ENCODE measurements at places on chromosomes 4 and X.
A peak's percentile ranks its signal among the peaks of the same experiment; 100 is the strongest.

DNA sequence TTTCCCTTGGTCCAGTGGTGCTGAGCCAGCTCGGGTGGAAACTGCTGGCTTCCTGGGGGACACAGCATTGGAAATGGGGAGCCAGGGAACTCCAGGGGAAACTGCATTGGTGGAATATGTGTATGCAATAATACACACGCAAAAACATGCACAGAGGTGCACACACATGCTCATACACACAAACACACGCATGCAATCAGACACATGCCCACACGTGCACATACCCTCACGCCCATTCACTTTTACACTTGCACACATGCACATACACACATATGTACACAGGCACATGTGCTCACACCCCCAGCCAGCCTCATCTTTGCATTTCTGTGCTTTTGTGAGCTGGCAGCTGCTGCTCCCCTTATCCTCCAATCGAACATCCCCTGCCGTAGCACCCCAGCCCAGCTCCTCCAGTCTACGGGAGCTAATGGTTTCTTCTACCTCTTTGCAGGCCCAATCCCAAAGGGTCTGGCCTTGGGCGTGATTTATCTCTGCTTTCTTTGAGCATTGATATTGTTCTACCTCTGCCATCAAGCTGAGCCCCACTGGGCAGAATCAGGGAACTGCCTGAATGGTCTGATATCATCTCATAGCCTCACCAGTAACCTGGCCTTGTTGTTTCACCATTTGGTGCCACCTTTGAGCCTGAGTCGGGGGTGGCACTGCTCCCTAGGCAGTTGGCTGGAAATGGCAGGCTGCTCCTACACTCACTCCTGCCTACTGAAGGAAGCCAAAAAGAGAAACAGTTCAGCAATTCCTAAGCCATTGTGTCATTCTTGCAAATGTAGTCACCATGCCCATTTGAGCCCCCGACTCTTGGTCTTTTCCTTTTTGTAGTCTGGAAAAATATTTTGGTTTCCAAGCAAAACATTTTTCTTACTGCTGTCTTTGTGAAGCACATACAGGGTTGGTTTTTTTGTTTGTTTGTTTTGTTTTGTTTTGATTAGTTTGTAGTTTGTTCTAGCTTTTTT, 104.4 kb upstream of the MAMLD1 start:
- DNase-seq: no peak

GRCh38 chr4:185576962-185577950, 41.9 kb upstream of the PDLIM3 start:
- no peak for DNase-seq

GRCh38 chr4:13590766-13591165, 36.8 kb downstream of the BOD1L1 start:
- DNase-seq: no peak

GRCh38 chr4:26175006-26175786, 145.6 kb upstream of the RBPJ start:
- no peak for DNase-seq

GRCh38 chr4:16733509-16733908, 164.9 kb downstream of the LDB2 start:
- DNase-seq: no peak

DNA sequence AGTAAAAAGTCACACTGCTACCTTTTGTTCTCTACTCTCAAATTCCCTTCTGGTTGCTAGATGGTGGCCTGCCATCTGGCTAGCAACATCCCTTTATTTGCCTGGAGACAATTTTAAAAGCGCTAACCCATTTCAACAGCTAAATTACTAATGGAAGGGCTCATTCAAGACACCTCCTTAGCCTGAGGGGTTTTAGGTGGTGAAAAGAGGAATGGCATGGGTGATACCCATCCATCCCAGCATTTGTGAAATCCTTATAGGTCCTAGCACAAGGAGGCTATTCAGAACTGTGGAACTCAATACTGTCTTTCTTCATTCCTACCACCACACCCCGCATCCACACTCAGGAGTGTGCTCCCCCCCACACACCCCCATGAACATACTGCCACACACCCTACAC, 33.5 kb downstream of the ARHGEF9 start:
- no peak for DNase-seq

GRCh38 chr4:6568689-6569332, 6.2 kb upstream of the MAN2B2 start:
- peak; percentile 44 for DNase-seq

DNA sequence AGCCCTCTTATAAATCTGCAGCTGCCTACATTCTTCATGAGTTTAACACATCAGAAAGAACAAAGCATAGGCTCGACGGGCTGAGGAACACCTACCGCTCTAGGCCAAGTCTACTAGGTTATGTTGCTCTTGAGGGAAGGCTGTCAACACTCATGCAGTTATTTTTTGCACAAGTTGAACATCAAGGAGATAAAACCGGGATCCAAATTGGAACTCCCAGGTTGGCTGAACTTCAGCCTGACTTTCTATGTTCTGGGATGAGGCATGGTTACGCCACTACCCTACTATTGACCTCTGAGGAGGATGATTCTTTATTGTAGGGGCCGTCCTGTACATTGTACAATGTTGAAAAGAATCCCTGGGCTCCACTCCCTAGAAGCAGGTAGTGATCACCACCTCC, 37.3 kb upstream of the ARSH start:
- no peak for DNase-seq

GRCh38 chrX:110741213-110741796, 54.3 kb downstream of the CHRDL1 start:
- peak; percentile 8 for DNase-seq

- DNase-seq: no peak
Measured at GRCh38 chr4:105061731-105062130, 84.9 kb upstream of the TET2 start.
